GM12864 (cell line): ENCODE measurements at places on chromosomes 12 and 14.

GRCh38 chr12:112979041-112979680, 842 bp downstream of the OAS2 start:
- peak; percentile 36 for DNase-seq

- DNase-seq: no peak
Observed at GRCh38 chr14:95699412-95699811, 13.2 kb downstream of the TCL1B start.

DNA sequence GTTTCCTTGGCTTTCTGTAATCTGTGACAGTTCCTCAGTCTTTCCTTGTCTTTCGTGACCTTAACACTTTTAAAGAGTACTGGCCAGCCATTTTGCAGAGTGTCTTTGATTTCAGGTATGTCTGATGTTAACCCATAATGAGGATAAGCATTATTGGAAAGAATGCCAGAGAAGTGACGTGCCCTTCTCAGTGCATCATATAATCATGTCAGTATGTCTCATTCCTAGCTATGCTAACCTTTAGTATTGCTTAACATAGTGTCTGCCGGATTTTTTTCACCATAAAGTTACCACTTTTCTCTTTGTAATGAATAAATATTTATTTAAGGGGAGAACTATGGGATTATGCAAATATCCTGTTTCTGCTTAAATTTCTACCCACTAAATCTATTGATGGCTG, 28.5 kb downstream of the RERG start:
- DNase-seq: no peak

GRCh38 chr12:88325076-88325815, 183.1 kb downstream of the TMTC3 start:
- no peak for DNase-seq

DNA sequence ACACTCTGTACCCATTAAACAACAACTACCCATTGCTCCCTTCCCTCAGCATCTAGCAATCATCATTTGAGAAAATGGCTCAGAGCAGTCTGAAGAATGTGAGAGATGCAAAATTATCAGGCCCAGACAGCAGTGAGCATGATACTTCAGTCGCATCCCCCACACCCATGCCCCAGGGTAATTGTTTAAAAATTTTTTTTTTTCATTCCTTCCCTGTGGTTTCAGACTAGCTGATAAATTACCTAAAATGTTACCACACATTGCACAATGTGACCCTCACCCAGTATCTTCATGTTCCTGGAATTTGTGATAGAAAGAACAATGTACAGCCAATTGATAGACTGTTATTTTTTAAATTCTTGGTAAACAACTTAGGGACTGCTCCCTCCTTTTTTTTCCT, 11.3 kb upstream of the USP15 start:
- DNase-seq: no peak

DNA sequence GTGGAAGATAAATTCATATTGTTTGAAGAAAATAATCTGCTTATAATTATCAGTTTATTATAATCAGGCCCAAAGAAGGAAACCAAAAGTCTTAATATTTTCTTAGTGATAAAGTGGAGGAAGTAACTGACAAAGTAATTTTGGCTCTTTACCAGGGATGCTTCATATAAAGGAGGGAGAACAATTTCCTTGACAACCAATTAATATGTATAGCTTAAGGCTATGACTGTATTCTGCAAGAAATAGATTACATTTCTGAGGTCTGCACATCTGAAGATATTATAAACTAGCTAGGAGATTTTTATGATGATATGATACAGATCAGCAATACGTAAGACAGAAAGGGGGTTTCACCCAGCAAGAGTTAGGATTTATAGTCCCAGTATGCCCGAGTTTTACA, 90.8 kb downstream of the BICD1 start:
- DNase-seq: no peak

GRCh38 chr14:69484444-69485314, at the start of gene PLEKHD1:
PLEKHD1 (plus strand) TSS chr14:69484728; CDS start chr14:69484966, 238 bp downstream.
- no peak for DNase-seq

GRCh38 chr14:62409626-62410300, 635.5 kb downstream of the KCNH5 start:
- DNase-seq: no peak

DNA sequence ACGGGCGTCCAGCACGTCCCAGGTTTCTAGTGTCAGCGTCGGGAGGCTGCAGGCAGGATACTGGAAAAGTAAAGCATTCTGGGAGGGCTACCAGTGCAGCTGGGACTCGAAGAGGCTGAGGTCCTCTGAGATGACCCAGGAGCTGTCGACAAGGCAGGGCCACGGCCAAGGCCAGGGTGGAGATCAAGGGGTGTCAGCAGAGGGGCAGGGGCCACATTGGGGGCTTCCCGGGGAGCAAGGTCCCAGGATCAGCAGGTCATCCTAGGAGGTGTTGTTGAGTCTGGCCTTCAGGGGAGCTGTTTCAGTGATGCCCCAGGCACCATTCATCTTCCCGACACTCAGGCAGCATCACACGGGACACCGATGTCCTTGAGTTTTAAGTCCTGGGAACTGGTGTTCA, 377.8 kb upstream of the SFSWAP start:
- DNase-seq: no peak

DNA sequence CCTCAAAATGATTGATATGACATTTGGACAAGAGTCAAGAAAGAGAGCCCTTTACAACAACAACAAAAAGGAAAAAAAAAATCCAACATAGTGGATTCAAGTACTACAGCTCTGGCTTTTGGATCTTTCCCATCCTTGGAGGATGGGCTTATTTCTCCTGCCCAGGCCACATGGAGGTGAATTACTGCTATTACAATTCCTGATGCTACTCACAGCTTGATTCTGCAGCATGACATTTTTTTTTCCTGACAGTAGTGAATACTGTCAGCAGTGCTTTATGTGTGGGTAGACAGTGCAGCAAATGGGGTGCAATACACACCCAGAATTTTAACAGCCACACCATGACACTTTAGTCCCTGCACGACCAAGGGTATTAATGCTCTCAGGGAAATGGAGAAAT, 42.5 kb upstream of the HSP90B1 start:
- no peak for DNase-seq

DNA sequence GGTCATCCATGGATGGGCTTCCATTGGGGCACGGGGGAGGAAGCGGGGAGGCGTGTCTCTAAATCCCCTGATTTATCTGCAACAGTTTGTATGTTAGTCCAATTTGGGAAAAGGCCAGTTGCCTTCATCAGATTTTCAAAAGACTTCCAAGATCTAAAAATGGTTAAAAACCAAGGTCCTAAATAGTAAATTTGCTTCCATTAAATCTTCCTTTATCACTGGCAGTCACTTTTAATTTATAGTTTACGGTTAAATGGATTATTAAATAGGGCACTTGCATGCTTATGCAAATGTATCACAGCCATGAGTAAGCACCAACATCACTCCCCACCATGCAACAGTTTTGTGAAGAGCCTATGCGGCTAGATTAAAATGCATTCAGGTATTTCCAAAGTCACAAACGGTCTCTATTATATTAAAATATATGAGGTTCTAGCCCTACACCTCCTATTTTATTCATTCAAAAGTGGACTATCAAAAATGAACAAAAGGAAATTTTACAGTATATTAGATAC, 108.2 kb upstream of the GPHB5 start:
- no peak for DNase-seq

DNA sequence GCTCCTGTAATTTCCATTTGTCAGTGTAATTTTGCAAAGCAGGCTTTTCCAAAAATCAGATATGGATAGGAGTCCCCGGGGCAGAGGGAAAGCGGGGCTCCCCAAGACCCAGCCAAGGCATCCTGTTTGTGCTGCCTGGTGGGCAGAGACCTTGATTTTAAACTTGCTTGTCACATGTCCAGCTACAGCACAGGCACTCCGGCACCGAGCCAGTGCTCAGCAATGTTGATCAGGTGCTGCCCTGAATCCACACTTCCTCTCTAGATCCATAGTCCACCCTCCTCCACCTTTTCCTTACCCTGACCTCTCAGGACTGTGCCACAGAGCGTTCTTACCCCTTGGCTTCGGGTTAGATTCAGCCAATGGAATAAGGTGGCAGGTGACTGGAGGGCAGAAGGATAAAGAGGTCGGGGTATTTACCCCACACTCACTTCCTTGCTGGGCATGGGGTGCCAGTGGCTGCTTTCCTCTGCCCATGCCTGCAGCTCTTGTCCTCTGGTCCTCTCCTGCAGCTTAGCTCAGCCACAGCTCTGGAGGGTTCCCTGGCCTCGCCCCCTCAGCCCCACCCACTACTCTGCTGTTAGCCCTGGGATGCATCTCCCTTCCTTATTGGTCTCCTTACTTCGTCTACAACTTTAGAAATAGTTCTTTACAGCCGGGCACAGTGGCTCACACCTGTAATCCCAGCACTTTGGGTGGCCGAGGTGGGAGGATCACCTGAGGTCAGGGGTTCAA, 80.1 kb downstream of the IRF2BPL start:
- DNase-seq: no peak

DNA sequence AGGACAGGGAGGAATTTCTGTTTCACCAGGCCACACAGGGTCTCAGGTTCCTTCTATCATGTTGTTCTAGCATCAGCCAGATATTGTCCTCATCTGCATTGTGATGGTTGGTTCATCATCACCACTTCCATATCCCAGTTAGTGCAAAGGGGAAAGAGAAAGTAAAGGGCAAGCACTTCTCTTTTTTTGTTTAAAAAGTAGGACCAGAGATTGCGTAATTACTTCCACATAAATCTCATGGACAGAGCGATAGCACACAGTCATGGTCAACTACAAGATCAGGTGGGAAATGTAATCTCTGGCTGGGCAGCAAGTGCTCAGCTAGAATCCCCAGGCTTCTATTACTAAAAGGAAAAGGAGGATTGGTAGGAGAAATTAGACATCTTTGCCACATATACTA, 155.1 kb downstream of the KIF21A start:
- DNase-seq: no peak

DNA sequence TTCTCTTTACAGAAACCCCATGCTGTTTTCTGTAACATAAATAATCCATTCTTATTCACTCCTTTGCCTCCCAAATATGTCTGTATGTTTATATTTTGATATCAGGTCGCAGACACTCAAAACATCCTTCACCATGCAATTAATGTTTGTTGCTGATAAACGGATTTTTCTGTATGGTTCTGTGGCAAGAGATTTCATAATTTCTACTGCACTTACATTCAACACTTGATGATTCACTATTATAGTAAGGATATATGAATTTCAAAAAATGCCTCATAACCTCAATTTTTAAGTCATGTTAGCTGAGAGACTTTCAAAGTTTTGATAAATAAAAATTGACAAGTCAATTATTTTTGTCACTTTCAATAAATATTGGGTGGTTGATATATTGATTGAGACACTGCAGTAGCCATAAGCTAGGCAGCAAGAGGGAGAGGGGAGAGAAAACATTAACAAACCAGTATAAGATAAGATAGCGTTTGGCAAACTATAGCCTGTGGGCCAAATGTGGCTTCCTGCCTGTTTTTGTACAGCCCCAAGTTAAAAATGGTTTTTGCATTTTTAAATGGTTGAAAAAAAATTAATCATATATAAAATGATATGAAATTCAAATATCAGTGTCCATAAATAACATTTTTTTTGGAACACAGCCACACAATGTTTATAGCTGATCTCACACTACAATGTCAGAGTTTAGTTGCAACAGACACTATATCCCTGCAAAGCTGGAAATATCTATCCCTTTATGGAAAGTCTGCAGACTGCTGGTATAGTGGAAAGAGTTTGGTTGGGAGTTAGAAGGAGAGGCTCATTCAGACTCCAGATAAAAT, 18.3 kb downstream of the ALDH6A1 start:
- DNase-seq: no peak

DNA sequence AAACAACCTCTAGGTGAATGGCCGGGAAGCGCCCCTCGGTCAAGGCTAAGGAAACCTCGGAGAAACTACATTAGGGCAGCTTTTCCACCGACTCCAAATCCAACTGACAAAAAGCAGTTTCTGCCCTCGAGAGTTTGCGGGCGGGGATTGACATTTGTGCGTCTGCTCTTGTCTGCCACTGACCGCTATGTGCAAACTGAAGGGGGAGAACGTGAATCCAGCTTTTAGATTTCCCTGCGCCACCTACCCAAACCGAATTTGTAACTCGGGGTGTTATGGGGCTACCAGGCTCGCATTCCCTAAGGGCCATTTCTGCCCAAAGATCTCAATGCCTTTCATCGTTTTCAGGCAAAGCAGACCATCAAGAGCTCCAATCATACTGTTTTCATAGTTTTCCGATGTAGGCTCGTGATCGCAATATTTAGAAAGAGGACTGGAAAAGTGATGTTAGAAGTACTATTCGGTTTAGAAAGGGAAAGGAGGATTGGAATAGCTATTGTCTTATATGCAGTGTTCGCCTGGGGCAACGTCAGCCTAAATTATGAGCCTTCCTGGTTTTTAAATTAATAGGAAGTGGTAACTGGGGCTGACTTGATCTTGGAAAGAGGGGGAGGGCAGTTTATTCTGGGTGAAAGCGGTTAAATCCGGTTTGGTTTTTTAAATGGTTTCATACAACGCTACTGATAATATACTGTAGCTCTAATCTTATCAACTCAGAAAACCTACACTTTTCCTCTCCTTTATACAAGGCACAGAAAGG, 45.4 kb downstream of the BCAT1 start:
- no peak for DNase-seq

GRCh38 chr12:105466901-105467598, 136.6 kb downstream of the C12orf75 start:
- no peak for DNase-seq

- DNase-seq: peak; percentile 90
Observed at GRCh38 chr14:68792979-68793733, at the start of gene ZFP36L1. ZFP36L1 (minus strand) TSS chr14:68793067; CDS start chr14:68792938, 129 bp downstream.

DNA sequence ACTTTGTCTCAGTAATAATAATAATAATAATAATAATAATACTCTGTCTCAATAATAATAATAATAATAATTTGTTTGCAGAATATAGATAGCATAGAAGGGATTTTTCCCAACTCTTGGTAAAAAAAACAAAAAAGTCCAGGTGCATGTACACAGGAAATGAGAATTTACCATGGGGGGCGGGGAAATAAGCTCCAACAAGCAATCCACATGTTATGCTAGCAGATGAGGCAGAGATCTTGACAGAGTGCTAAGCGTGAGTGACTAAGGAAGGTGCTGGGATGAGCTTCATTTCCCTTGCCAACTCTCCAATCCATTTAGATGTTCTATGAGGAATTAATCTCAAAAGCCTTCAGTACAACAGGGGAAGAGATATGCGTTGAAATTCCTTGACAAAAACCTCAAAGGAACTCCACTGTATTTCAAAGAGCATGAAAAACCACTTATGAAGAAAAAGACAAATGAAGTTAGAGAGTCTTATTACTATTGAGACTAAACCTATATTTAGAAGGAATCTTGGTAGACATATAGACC, 44.9 kb upstream of the GTF2A1 start:
- no peak for DNase-seq

DNA sequence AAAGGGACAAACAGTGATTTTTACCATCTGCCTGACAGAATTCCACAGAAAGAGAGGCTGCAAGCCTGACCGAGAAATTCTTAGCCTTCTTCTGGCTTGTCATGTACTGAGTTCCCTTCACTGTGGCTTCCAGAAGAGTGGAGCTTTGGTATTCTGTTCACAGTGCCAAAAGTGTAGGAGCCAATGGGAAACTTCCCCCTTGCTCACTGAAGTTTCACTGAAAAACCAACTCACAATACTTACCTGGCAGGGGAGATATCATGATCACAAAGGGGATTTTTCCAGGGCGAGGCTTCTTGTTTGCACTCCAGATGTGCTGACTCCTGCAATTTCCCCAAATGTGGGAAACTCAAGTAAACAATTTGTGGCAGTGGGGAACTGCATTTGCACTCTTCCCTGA, 31.7 kb upstream of the MMP19 start:
- DNase-seq: no peak

- DNase-seq: no peak
Observed at GRCh38 chr12:18837025-18837424, 99.1 kb downstream of the CAPZA3 start.
